ENCODE measurements at places on chromosomes 12 and 14.

GRCh38 chr12:49720214-49720613 lies 13.0 kb upstream of the FMNL3 start:
- DNase-seq: no peak

DNA sequence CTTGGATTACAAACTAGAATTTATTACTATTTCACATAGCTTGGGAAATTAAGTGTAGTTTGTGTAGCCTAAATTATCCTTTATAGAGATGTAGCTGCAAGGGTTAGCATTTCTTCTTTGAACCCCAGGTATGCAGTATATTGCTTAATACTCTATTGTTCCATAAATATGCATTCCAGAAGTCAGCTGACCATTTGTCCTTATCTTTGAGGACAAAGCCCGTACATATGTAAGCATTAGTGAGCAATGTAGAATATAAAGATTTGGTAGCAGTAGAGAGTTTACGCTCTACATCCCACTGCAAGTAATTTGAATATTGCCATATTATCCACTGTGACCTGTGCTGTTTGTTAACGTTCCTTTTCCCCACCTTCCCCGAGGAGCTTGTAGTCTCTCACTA lies 26.9 kb downstream of the PPM1A start:
- DNase-seq: no peak

DNA sequence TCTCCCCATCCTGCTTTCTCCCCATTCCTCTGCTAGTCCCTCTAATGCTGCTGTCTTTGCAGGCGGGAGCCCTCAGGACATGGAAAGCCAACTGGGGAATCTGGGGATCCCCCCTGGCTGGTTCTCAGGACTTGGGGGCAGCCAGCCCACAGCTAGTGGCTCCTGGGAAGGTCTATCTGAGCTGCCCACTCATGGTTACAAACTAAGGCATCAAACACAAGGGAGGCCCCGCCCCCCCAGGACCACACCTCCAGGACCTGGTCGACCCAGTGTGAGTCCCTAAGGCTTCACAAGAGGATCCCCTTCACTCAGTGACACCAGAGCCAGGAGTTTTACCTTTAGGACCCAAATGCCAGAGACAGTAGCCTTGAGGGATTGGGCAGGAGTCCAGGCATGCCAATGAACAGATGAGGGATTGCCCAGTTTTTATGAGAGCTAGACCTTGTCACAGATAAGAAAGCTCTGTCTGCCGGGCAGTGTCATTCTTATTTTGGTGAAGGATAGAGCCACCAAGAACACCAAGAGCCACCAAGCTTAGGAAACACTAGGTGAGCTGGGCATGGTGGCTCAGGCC lies 8.0 kb upstream of the CPNE6 start:
- DNase-seq: no peak

DNA sequence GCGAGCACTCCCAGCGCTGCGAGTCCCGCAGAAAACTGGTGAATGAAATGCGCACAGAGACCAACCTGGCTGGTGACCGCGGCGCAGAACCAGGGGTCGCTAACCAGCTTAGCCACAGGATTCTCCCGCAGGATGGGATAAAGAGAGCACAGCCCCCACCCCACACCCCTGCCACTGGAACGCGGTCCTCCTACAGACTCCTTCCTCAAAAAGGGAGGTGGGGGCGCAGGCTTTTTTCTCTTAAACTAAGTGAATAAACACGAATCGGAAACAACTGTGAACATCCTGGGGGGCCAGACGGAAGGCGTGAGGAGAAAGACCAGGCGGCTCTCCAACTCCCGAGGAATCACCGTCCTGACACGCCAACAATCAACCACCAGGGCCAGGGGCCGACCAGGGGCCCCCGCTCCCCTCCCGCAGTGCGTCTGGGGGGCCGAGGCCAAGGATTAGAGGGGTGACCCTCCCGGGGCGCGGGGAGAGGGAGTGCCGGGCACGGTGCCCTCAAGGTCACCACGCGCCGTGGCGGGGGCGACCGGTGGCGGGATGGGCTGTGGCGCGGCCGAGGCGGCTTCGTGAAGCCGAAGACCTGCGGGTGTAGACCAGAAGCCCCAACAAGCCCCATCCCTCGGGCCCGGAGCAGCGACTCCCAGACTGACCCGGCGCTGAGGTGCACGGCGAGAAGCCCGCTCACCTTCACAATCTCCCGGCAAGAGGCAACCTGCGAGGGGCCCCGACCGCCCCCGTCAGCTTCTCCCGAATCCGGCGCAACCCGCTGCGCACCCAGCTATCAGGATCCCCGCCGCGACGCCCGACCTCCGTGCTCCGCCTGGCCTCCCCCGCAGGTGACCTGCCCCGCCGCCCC lies 704 bp downstream of the ATP2B1 start:
- no peak for DNase-seq

- no peak for DNase-seq
These were observed 90.3 kb downstream of the RFX4 start for GRCh38 chr12:106673141-106673540.
